ENCODE measurements at places on chromosomes 7 and 10.

GRCh38 chr7:109456116-109456515 is 886.4 kb downstream of the DNAJB9 start:
- no peak for DNase-seq

GRCh38 chr10:102628451-102628911 is 15.8 kb upstream of the TRIM8 start:
- no peak for DNase-seq

DNA sequence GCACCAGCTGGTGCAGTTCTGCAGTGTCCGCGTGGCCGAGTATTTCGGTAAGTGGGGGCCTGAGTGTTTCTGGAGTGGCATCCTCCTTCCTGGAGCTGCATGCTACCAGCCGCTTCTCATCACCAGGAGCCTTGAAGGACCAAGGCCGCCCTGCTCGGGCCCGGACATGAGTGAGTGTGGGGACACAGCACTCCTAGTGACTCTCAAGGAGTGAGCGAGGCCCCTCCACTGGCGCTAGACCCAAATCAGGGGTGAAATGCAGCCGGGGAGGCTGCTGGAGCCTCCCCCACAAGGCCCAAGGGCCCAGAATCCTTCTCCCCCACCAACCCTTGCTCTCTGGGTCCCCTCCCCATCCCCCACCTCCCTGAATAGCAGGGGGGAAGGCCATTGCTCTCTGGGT is 48.0 kb downstream of the CAMK2B start:
- no peak for DNase-seq

GRCh38 chr10:98167191-98167590 is 32.7 kb downstream of the R3HCC1L start:
- no peak for DNase-seq

- DNase-seq = no peak
These were observed 737.1 kb upstream of the AUTS2 start for GRCh38 chr7:68861171-68861570.

GRCh38 chr10:101495324-101495925 is 92.6 kb downstream of the POLL start:
- DNase-seq = no peak

DNA sequence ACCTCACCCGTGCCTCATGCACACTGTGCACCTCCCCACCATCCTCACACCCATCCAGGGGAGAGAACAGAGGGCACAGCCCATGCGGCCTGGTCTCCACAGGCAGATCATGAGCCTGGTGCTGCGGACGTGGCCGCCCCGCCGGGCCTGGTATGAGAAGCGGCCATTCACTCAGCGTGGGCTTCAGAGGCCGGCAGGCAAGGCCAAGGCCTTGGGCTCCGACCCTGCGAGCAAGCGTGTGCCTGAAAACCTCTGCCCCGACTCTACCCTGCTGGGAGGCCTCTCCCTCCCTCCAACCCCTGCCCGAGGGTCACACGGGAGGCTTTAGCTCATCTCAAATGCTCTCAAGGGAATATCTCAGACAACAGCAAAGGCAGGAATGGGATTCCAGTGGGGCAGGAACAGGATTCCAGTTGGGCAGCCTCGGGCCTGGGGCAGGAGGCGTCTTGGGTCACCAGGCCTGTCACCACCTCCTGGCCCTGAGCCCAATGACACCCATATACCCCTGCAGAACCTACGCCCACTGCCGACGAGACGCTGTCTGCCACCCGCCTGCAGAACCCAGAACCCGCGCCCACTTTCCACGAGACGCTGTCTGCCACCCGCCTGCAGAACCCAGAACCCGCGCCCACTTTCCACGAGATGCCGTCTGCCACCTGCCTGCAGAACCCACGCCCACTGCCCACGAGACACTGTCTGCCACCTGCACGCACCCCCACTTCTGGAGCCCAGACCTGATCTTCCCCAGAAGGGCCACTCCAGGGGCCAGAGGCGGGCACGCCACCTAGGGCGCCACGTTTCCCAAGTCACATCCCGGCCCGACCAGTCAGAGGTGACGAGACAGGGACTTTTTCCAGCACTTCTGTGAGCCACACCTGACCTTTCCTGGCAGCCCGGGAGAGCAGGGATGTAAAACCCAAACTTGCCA is 38.9 kb downstream of the ADAP1 start:
- no peak for DNase-seq

GRCh38 chr7:135620980-135621850 is 41.1 kb upstream of the STMP1 start:
- peak; percentile 58 for DNase-seq

DNA sequence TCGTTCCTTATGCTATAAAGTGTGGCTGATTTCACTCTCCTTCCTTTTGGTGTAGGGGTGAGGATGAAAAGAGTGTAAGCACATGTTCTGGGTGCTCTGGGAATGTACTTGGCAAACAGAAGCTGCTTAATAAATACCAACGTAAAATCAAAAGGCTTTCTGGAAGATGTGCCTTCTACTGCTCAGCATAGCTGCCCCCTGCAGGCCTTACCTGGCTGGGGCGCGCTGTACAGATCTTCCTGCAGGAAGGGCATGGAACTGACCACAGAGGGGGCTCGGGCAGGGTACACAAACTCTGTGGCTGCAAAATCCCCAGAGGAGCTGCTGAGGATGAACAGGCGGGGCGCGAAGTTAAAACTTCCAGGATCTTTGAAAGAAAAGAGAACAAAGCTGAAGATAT is 169.4 kb downstream of the SVIL start:
- no peak for DNase-seq

DNA sequence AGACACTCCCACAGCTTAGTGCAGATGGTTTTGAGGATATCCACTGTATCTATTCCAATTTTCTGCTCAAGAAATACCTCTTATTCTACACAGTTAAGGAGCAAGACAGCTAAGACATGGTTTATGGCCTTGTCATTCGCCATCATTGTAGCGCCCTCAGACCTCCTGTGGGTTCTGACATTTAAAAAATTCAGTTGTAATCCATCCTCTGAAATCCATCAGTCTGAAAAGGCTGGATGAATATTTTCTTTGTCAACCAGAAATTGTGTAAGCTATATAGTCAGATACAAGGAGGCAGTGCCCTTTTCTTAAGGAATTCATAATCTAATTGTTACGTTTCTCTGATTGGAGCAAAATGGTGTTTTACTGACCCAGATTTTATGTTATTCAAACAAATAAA is 353.6 kb downstream of the GALNT17 start:
- DNase-seq = no peak

DNA sequence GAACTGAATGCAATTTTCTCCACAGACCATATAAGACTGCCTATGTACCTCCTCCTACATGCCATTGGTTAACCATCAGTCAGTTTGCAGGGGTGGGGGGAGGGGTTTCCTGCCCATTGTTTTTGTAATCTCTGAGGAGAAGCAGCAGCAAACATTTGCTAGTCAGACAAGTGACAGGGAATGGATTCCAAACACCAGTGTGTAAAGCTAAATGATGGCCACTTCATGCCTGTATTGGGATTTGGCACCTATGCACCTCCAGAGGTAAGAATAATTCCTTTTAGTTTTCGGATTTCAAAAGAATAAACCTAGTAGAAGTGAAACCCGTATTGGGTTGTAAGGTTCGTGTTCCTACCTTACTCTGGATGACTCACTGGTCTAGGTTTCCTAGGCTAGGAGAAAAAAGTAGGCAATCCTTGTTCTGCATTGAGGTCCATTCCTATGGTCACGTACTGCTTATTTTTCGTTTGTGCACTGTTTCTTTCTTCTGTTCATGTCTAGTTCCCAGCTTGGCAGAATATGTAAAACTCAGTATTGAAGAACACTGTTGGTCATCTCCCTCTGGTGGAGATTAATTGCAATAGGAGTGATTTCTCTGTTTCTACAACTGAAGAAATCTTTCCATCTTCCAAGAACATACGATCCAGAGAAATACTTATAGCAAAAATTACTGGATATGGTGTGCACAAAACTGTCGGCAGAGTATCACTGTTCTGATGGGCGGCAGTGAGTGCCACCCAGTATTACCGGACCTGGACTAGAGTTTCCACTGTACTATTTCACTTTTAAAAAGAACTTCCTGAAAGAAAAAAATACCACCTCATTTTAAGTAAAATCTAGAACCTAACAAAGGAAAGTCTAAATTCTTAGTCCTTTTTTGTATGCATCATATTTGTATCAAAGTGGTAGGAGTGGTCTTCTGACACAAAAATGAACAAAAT is at the start of gene AKR1C3:
Gene AKR1C3, plus strand, starts transcription at position 150 of the 941 bp plus-strand sequence. Its CDS starts 31 bp downstream, at position 181.
- no peak for DNase-seq

- DNase-seq = no peak
These were observed 12.5 kb upstream of the POM121L12 start for GRCh38 chr7:53022893-53023292.

DNA sequence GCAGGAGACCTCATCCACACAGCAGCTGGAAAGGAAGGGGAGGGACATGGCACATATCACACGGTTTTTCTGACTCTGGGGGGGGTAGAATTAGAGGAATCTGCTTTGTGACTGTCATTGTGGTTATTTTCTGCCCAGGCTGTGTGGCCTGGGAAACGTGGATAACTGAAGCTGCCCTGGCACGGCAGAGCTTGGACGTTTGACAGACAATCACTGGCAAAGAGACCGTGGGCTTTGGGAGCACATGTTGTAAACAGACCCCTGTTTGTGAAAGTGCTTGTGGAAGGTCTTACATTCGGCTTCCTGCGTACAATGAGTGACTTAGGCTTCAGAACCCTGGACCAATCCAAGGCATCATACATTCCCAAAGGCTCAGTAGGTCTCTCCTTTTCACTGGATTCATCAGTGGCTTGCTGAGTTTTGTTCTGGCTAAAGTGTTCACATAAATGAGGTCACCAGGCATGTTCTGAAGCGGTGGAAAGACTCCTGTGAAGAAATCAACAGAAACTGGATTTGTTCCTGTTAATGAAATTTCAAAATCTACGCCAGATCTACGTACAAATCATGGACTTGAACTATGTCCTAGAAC is 188.2 kb downstream of the TEX36 start:
- no peak for DNase-seq

GRCh38 chr10:4344492-4344994 is 481.5 kb upstream of the AKR1E2 start:
- no peak for DNase-seq

DNA sequence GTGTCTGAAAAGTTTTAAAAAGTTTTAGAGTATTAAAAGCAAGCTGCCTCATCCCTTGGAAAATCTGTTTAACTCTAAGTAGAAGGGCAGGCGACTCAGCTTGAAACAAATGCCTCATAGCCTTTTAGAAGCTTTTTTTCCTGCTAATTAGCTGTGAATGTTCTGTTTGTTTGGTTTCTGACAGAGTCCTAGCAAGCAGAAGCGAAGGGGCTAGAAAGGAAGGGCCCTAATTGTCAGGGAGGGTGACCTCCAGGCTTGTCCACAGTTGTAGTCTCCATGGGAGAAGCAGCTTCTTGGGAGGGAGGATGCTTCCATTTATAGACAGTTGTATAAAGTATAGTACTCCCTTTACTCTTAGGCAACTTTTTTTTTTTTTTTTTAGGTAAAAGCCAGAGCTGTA is 90.9 kb downstream of the DNAJC1 start:
- peak; percentile 17 for DNase-seq

GRCh38 chr10:44786286-44786850 is 124.8 kb upstream of the TMEM72 start:
- no peak for DNase-seq

DNA sequence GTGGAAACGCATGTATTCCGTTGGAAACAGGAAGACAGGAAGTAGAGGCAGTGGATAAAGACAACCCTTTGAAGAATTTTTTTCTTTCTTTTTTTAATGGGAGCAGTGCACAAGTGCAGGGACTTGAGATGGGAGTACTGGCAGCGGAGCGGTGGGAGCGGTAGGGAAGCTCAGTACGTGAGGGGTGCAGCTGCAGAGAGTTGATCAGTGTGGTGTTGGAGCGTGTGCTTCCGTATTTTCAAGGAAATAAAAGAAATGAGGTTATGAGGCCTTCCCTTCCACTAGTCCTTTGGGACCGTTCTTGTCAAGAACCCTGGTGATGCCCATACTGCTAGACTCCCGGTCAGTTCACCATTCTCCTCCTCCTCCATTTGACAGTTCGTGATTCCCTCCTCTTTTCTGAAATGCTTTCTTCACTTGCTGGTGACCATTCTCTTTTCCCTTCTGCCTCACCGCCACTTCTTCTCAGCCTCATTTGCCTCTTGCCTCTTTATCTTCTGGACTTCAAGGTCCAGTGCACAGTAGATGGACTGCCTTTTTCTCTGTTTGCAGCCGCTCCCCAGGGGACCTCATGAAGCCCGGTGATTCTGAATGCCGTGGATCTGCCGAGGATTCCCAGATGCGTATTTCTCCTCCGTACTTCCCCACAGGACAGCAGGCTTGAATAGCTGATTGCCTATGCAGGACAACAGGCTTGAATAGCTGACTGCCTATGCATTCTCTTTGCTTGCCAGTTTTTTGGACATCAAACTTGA is 39.1 kb upstream of the TMEM236 start:
- DNase-seq = peak; percentile 24

GRCh38 chr10:126430512-126430911 is 42.2 kb upstream of the ADAM12 start:
- DNase-seq = no peak

GRCh38 chr7:43891069-43891955 is 15.1 kb downstream of the URGCP start:
- no peak for DNase-seq

- no peak for DNase-seq
These were observed 310.6 kb downstream of the SEMA3D start for GRCh38 chr7:84876061-84876821.

DNA sequence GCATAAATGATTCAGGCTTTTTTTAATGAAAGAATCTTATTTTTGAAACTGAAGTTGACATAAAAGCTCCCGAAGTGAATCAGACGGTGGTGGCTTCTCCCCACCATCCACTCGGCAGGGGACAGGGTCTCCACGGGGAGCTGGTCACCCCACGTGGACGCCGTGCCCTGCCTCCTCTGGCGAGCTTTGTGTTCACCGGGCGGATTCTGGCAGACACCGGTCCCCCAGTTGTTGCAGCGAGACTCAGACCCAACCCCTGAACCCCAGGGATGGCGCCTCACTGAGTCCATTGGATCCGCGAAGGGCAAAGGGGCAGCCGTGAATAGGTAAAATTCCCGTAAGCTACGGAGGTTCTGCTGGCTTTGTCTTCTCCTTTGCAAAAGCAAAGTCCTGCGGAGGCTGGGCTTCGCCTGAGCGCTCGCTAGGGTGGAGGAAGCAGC is 38.4 kb downstream of the PTPRN2 start:
- DNase-seq = no peak

DNA sequence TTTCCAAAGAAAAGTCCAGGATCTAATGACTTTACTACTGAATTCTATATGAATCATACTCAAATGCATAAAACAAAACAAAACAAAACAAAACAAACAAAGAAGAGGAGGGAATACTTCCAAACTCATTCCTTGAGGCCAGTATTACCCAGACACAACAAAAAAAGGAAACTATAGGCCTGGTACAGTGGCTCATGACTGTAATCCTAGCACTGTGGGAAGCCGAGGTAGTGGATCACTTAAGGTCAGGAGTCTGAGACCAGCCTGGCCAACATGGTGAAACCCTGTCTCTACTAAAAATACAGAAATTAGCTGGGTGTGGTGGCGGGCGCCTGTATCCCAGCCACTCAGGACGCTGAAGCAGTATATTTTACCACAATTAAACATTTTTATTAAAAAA is 114.6 kb downstream of the NRBF2 start:
- no peak for DNase-seq

GRCh38 chr7:143248761-143249354 is 14.4 kb upstream of the GSTK1 start:
- DNase-seq = no peak

- peak; percentile 70 for DNase-seq
These were observed 12.0 kb upstream of the MARVELD1 start for GRCh38 chr10:97701438-97702069.

Data from neuronal stem cell (in vitro differentiated cells).